GOT3 (cell line): ENCODE measurements at places on chromosomes 6 and 20.

DNA sequence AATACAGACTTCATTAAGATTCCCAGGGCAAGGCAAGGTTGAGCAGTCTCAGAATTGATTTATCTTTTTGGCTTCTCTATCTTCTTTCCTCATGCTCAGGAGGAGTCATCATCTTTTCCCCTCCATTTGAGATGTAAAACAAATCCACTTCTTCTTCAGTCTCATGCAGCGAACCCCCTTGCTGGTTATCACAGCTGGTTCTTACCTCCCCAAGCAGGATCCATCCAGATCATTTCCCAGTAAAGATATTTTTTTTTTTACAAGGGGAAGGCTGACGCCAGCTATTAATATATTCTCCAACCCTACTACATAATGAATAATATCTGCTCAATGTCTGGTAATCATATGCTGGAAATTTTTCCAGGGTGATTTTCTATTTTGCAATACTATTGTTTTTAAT, 508.9 kb upstream of the NOX3 start:
- DNase-seq = no peak

- DNase-seq = no peak
Observed at GRCh38 chr6:170082531-170083187, 208.2 kb downstream of the DLL1 start.

DNA sequence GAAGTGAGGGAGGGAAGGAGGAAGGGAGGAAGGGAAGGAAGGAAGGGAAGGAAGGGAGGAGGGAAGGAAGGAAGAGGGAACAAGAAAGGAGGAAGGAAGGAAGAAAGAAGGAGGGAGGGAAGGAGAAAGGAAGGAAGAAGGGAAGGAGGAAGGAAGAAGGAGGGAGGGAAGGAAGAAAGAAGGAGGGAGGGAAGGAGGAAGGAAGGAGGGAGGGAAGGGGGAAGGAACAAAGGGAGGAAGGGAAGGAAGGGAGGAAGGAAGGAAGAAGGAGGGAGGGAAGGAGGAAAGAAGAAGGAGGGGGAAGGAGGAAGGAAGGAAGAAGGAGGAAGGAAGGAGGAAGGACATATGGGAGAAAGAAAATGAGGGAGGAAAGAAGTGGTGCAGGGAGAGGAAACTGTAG, 184.7 kb upstream of the PMEPA1 start:
- DNase-seq = no peak

- DNase-seq = no peak
Observed at GRCh38 chr6:10621847-10622246, 72.6 kb downstream of the C6orf52 start.

DNA sequence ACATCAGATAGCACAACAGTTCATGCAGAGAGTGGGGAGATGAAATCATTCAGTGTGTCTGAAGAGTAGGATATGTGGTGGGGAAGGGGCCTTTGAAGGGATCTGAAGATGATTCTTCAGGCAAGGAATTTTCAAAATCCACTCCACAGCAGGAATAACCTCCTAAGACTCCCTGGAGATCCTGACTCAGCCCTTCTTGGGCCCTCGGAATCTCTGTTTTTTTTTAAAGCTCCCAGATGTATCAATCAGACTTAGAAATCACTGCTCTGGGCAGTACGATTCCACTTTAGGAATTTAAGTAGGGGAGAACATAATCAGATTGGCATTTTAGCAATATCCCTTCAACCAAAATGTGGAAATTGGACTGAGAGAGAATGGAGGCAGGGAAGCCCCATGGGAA, 55.5 kb downstream of the RIOK1 start:
- no peak for DNase-seq

- no peak for DNase-seq
Observed at GRCh38 chr20:32018269-32019155, 8.3 kb downstream of the CCM2L start.

- DNase-seq = no peak
Observed at GRCh38 chr20:59371431-59371830, 71.0 kb downstream of the EDN3 start.

DNA sequence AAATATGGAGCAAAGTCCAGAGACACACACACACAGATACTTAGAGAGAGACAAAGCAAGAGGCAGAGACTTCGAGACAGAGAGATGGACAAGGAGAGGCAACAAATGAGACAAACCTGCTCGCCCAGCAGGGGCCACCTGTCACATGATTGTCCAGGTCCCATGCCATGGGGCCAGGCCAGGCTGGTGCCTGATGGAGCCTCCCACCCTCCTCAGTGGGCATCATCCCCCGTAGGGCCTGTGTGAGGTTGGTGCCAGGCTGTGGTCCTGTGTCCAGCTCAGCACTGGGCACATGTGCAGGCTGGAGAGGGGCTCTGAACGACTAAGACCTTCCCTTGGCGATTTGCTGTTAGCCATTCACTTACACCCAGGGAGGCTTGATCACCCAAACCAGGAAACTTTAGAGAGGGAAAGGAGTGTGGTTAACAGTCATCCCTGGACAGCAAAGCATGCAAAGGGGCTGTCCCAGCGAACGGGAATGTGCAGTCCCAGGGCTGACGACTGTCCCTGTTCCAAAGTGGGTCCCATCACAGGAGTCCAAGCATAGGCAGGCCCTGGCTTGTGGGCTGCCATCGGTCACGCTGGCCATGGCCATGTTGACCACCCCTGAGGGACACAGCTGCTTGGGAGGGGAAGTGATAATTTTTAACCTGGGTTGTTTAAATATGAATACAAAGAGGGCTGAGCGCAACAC, 38.4 kb upstream of the PHACTR3 start:
- DNase-seq = no peak

GRCh38 chr6:136593748-136594490, 43.7 kb upstream of the MAP7 start:
- no peak for DNase-seq

DNA sequence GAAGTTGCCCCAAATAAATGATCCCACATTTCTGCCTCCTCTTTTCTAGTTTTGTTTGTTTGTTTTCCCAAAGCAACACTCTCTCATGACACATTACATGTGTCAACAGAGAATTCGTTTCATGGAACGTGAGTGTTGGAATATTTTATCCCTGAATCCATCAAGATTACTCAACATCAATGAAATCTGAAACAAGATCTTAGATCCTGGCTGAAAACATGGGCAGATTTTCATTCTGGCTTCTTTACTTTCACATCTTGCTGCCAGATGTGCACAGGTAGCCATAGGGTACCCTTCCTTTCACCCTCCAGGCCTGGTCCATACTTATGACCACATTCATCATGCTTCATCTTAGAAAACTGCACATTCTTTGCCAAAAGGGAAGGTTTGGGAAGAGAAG, 347.0 kb downstream of the DOK5 start:
- DNase-seq = no peak

DNA sequence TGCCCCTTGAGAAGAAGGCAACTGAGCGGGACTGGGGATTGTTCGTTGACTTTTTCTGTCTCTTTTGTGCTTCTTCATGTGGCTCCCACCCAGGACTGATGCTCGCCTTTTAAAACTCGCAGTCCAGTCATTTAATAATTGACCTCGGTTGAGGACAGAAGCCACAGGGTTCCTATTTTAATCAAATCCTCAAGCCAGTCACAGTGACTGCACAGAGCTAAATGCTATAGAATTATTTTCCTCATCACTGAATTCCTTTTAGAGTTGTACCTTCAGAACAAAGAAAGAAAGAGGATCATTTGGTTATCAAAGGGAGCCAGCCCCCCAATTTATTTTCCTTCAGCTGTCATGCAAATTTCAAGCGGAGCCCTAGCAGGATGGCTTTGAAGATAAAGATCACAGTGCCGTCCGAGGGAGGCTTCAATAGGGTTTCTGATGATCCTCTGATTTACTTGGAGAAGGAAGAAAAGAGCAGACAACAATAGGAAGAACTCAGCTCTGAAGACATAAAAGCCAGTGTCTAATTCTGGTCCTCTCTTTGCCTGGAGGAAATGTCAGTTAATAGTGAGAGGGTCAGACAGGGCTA, 186.6 kb downstream of the DOK5 start:
- no peak for DNase-seq

- DNase-seq = no peak
Observed at GRCh38 chr20:32660661-32661060, 13.1 kb downstream of the C20orf203 start.

- DNase-seq = no peak
Observed at GRCh38 chr20:57783956-57784837, 74.4 kb upstream of the PMEPA1 start.

DNA sequence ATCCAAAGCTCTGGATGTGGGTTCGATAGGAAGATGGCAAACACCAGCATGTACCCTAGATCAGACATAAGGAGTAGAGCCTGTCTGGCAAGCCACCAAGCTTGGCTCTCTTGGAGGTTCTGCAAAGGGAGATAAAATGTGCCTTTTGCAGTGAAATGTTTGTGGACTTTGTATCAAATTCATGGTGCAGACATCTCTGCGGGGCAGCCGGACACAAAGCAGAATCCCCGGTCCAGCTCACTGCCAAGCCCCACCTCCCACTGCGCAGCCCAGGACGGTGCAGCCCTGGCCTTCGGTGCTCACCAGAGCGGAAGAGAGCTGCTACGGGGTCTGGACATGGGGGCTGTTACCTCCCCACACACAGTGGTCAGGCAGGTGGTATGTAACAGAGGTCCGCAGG, 333.6 kb upstream of the JARID2 start:
- no peak for DNase-seq

- DNase-seq = no peak
Observed at GRCh38 chr6:111973927-111974639, 79.8 kb upstream of the CCN6 start.
